ENCODE measurements at places on chromosomes 13 and 19.

DNA sequence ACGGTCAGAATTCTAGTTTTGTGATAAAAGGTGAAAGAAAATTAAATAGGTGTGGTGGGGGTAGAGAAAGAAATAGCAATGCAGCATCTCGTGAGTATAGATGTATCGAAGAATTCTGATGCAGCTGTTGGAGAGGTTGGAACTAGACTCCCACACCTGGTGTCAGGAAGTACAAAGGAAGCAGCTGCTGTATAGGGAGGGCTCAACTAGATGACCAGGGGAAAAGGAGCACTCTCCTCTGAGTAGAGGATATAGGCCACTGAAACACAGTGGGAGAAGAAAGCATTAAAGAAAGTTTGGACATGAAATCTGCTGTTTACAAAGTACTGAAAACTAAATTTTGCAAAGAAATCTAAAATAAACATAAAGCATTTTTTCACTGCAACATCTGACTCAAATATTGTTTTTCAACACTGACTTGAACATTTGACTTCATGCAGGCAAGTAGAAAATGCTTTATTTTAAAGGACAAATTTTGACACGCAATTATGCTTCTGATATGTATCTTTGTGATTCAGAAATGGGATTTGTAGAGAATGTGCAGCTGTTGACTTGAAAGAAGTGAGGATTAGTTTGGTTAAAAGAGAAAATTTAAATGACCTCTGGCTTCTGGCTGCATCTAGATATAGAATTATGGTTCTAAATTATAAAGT lies 82.2 kb downstream of the MIPEP start:
- no peak for DNase-seq

DNA sequence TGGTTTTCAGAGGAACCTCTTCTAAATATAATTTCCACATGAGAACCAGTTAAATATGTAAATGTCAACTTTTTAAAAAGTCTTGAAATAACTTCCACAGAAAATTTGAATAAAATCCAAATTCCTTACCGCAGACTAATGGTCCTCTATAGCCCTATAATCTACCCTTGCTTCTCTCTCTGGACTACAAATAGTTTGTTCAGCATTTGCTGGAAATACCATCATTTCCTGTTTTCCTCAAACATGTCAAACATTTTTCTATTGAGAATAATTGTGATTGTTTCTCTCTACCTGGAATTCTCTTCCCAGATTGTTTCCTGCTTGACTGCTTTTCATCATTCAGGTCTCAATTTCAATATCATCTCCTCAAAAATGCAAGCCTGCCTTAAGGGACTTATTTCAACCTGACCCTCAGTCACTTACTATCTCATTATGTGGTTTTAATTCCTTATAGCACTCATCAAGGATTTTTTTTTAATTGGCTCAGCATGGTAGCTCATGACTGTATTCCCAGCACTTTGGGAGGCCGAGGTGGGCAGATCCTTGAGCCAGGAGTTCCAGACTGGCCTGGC lies 898.9 kb upstream of the MIR17HG start:
- DNase-seq = no peak

GRCh38 chr19:8571006-8571411 lies 6.2 kb downstream of the MYO1F start:
- DNase-seq = peak; percentile 33

DNA sequence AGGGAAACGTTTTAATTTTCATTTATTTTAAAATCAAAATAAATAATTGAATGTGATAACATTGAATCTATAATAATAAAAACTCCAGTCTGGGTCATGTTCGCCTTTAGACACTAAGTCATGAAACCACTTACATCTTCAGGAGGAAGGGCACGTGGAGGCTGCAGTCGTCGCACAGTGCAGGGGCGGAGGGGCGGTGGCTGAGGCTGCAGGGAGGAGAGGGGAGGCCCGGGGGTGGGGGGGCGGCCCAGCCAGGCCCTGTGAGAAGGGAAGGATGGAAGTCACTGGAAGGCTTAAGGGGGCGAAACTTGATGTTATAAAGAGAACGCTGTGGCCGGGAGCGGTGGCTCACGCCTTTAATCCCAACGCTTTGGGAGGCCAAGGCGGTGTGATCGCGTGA lies 14.9 kb upstream of the LATS2 start:
- no peak for DNase-seq

GRCh38 chr13:20470136-20470535 lies 55.5 kb downstream of the CRYL1 start:
- DNase-seq = no peak

DNA sequence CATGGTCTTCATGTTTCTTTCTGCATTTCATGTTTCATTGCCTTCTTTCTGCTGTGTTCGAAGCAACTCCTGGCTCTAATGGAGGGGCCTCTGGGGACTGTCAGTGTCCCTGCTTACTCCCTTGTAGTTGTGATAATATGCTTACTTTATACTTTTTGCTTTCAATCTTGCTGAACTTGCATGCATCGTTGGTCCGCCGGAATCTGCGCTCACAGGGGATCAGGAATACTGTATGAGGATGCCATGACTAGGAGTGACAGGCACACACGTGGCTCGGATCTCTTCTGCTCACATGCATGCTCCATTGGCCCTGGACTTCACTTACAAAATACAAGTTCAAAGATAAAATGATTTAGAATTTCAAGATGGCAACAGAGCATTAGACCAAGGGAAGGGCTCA lies 108.8 kb downstream of the SIPA1L3 start:
- no peak for DNase-seq

GRCh38 chr13:32297206-32297605 lies 18.0 kb downstream of the ZAR1L start:
- DNase-seq = no peak

DNA sequence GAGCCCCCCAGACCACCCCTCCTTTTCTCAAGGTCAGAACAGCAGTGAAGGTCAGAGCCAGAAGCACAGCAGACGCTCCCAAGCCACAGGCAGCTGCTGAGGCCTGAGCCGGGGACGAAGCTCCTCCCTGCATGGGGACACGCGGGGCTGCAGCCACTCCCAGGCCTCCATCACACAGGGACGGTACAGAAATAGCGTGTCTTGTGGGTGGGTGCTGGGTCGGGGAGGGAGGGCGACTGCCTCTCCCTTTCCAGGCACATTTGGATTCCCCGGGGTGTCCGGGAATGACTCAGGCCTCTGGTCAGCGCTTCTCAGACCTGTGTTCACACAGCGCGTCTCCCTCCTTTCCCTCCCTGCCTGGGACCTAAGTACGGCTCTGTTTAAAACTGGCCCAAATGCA lies 33.2 kb downstream of the RASA3 start:
- DNase-seq = no peak

GRCh38 chr13:61396121-61396520 lies 19.5 kb downstream of the PCDH20 start:
- DNase-seq = no peak

- DNase-seq = no peak
Measured at GRCh38 chr19:39098365-39099269, 14.4 kb downstream of the ACP7 start.

DNA sequence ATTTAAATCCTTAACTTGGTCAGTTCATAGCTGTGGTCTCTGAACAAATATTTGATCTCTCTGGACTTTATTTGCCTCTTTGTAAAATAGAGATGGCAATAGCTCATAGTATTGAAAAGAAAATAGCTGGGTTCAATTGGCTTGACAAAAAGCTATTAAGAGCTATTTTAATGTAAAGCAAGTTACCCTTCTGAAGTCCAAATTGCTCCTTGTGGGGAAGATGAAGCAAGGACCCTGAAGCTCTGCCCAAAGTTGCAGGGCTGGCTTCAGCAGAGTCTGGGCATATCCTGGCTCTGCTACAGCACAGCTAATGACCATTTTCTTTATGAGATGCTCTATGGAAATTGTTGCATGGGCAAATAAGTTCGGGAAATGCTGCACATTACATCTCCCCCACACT lies 484.5 kb downstream of the TDRD3 start:
- no peak for DNase-seq

GRCh38 chr13:59880468-59880867 lies 283.3 kb downstream of the DIAPH3 start:
- no peak for DNase-seq

DNA sequence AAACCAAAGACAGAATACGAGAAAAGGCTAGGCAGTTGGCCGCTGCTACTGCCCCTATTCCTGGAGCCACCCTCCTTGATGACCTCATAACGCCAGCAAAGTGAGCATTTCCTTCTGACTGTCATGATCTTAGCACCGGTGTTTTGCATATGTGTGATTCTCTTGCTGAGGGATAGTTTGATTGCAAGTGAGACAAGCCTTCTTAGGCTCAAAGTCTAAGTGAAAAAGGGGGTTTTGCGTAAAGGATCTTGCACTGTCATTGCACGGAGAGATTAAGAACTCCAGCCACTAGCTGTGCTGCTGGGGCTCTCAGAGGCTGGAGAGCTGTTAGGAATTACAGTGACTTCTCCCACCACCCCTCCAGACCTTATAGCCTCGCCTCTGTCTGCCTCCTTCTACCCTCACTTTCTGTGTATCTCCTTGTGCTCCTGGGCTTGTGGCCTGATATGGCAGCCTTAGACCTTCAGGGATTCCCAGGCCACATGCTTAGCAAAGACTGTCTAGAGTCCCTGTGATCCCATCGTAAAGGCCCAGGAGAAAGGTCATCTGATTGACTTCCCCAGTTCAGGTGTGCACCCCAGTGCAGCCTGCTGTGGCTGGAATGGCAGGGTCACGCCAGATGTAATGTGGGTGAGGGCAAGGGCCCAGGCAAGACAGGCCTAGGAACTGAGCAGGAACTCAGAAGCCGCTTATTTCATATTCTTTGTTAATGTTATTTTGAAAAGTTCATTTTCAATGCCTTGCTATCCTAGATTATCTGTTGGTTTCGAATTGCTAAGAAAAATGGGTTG lies 12.6 kb downstream of the GPATCH1 start:
- DNase-seq = no peak

- DNase-seq = no peak
Measured at GRCh38 chr13:36175621-36176020, 38.7 kb downstream of the SOHLH2 start.

DNA sequence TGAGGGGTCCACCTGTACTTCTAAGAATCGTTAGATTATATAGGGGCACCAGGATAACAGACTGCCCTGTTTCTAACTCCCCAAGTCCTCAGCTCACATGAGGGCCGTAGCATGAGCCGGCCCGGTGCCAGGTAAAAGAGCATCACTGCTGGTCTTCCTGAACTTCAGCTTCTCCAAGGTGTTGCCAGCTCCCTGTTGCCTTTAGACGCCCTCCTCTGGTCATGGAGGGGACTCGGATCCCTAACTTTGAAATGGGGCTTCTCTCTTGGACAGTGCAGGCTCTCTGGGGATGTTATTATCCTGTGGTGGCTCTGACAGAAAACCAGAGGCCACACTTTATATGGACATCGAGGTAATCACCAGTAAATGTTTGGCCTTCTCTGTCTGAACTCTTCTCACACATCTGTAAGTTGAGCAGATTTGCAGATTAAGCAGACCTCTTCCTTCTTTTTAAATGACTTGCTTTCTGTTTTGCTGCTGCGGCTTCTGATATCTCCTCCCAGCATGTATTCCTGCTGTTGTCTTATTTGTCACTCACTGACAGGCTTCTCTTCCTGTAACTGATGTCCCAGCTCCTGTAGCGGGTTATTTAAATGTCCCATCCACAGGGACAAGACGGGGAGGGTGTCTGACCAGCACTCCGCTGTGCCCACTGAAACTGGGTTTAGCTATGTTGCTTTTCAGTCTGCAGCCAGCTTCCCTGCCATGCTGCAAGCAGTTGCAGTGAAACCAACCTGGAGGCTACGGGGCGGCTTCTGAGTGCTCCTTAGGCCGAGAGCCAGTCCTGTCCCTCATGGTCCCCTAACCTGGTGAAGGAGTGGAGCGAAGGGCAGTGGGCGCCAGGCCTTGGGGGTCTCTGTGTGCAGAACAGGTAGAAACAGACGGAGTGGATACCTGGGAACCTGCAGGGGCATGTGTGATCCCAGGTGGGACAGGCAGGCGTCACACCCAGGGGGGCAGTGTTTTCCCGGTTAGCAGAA lies 39.2 kb downstream of the TSSK6 start:
- no peak for DNase-seq
